Cerebellar nuclear complex (tissue), 1 donor: ENCODE measurements at places on chromosomes 7 and 10.

DNA sequence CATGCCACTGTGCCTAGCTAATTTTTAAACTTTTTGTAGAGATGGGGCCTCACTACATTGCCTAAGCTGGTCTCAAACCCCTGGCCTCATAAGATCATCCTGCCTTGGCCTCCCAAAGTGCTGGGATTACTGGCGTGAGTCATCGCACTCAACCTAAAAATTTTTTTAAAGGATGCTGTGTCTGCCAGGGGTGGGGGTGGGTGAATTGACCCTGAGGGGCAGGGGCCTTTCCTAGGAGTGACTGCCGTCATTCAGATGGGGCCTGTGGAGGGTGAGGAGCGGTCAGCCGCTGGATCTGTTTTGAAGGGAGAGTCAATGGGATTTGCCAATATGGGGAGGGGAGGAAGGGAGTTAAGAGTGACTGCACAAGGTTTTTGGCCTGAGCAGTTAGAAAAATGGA lies 89.4 kb downstream of the C10orf105 start:
- DNase-seq = no peak

DNA sequence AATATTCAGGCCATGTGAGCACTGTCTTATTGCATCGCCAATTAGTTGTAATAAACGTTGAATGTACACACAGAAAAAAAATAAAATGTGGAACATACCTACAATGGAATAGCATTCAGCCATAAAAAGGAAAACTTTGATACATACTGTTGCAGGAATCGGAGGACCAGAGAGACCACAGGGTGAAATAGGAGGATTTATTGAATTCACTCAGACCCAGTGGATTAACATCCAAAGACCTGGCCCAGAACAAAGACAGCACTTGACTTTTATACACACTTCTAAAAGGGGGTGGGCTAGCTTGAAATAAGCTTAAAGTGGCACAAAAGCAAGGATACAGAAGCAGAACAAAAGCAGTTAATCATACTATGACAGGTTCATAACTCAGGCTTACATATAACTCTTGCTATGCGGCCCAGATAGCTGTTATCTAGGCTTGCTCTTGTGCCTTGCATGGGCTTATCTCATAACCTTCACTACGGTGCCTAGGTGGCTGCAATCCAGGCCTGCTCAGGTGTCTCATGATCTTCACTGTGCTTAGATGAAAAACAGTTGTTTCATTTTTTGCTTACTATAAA lies 292.2 kb upstream of the TAC1 start:
- no peak for DNase-seq

- DNase-seq = no peak
These were observed 81.8 kb downstream of the NPSR1 start for GRCh38 chr7:34739651-34740300.

DNA sequence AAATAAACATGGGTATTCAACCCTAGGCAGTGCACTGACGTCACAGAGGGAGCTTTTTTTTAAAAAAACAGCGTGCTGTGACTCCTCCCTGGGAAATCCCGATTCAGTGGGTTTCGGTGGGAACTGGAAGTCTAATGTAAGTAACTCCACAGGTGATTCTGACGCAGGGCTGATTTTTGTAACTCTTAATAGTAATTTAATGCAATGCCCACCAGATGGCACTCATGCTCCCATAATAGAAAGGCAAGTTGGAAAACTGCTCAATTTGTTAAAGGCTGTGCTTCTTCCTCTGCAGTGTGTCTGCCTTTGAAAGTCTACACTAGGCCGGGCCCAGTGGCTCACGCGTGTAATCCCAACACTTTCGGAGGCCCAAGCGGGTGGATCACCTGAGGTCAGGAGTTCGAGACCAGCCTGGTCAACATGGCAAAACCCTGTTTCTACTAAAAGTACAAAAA lies 10.9 kb upstream of the RSU1 start:
- no peak for DNase-seq

DNA sequence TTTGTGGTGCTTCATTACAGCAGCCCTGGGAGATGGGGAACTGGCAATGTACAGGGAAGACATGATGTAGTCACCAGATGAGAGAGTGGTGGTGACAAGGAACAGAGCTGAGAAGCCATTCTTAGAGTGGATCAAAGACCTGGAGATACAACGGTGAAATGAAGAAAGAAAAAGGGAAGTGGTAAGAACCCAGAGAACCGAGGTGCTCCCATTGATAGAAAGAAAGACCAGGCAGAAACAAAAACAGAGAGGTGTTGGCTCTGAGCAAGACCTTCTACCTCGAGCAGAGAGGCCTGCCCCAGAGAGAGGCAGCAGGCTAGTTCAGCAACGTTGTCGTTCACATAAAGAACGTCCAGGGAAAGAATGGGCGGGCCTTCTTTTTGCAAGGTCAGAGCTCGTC lies 186.7 kb downstream of the ADAM12 start:
- no peak for DNase-seq

DNA sequence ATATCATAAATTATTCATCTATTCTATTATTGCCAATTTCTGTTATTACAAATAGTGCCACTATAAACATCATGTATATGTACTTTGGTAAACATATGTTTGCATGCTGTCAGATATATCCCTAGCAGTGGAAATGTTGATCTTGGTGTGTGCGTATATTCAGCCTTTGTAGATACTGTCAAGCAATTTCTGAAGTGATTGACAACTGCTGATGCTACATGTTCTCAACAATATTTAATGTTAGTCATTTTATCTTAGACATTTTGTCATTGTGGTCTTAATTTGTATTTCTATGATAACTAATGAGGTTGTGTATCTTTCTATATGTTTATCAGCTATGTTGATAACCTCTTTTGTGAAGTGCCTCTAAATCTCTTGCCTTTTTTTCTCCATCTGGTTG lies 186.5 kb upstream of the NRG3 start:
- no peak for DNase-seq

DNA sequence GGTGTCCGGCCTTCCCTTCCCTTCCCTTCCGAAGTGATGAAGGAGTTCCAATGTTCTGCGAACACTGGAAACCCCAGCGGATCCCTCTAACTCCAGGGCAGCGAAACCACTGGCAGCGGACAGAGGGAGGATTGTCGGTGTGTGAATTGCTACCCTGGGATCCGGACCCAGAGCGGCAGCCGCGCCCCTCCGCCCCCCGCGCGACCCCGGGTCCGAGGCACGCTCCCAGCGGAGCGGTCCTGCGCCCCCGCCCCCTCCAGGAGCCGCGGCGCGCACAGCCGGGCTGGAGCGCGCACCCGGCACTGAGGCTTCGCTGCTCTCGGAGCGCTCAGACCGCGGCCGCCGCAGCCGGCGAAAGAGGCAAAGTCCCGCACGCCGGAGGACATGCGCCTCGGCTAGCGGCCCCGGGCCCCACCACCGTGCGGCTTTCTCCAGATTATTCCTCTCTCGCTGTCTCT lies at the start of gene PTPRZ1:
Gene PTPRZ1, plus strand, starts transcription at position 331 of the 458 bp plus-strand sequence. CDS start 339 bp downstream, outside the sequence.
- no peak for DNase-seq

- no peak for DNase-seq
These were observed 348.5 kb downstream of the GRID1 start for GRCh38 chr10:86017841-86018734.

GRCh38 chr10:107585630-107586029 lies 421.1 kb upstream of the SORCS1 start:
- DNase-seq = no peak

- no peak for DNase-seq
These were observed 50.4 kb upstream of the NKX6-2 start for GRCh38 chr10:132836248-132836831.

DNA sequence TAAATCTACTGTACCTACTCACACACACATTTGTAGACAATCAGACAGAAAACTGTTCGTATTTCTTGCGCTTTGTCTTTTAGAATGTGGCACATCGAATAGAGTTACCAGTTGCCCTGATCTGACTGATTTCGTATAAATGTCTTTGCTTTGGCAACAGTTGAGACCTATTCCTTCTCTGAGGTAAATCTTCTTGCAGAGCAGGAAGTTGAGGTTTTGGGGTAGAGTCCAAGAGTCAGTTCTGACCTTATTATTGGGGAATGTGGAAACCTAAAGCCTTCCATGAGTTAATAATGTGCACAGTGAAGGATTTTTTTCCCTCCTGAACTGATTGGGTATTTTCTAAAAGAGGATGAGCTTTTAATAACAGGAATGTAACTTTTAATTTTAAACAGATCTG lies 135.3 kb downstream of the KIAA1217 start:
- DNase-seq = no peak
